Stimulated activated CD4-positive, alpha-beta T cell treated with anti-CD3 and anti-CD28 coated beads, Interleukin-2, amount 100 ng/mL, for 24 hours (primary cell): ENCODE measurements at places on chromosomes 12 and 14.

- DNase-seq, result no peak
Observed at GRCh38 chr12:113129664-113130456, 5.7 kb downstream of the RASAL1 start.

- no peak for DNase-seq
Observed at GRCh38 chr12:11136075-11136474, 1.6 kb upstream of the TAS2R30 start.

GRCh38 chr12:25818596-25819390 is 139.7 kb upstream of the RASSF8 start:
- no peak for DNase-seq

DNA sequence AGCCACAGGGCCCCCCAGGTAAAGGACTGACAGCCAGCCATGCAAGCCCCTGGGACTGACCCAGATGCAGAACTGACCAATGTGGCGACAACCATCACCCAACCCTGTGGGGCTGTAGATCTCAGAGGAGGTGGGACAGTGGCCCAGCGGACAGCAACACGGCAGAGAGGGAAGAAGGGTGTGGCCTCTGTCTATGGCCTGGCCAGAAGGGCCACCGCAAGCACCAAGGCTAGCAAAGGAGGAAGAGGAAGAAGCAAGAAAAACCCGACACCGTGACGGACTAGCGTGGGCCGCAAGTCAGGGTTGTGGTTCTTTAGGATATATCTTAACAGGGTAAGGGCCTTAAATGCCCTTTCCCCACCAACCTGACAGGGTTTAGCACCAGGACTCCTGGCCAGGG is 71.2 kb downstream of the ITPK1 start:
- no peak for DNase-seq

DNA sequence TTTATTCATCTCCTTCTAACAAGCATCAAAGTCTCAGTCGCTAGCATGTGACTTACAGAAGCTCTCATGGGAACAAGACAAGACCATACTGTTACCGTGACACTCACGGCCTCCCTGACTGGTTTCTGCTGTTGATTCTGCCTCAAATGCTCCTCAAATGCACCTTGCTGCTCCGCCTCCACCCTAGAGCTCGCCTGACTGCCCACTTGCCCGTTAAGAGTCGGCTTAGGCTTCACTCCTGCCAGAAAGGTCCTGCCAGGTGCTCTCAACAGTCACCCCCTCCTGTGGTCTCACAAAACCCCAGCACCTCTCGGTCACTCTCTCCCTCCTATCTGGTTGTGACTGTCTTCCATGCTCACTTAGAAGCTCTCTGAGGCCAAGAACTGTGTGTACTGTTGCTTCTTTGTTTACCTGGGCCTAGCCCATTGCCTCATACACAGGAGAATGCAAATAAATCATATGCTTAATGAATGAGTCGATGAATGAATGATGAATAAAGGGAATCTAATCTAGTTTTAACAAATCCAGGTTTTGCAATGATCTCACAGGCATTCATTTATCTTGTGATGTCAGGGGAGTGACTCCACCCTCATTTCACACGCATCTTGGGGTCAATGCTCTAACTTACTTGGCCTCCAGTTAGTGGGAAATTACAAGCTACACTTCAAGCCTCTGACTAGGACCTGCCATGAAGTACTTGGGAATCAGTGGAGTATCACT is 41.3 kb downstream of the SSH1 start:
- DNase-seq, result no peak

GRCh38 chr12:22738945-22739344 is 114.0 kb downstream of the ETNK1 start:
- no peak for DNase-seq

GRCh38 chr12:62606654-62607053 is 140.0 kb downstream of the MON2 start:
- no peak for DNase-seq

GRCh38 chr12:116137318-116137717 is 140.2 kb downstream of the MED13L start:
- DNase-seq, result no peak

DNA sequence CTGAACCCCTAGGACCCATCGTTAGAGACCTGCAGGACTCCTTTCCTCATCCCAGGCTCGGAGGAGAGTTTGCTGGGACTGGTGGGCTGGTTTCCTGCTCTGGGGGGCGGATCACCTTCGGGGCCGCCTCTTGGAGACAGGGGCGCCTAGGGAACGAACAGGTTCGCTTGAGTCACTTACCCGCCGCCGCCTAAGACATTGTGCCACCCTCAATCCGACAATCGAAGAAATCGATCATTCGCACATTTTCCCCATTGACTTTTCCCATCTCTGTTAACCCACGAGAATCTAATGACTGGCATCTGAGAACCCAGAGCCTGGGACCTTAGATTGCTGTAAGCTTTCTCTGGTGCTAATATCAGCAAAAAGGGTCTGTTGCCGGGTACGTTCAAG is 322 bp downstream of the SLC39A9 start:
- no peak for DNase-seq

DNA sequence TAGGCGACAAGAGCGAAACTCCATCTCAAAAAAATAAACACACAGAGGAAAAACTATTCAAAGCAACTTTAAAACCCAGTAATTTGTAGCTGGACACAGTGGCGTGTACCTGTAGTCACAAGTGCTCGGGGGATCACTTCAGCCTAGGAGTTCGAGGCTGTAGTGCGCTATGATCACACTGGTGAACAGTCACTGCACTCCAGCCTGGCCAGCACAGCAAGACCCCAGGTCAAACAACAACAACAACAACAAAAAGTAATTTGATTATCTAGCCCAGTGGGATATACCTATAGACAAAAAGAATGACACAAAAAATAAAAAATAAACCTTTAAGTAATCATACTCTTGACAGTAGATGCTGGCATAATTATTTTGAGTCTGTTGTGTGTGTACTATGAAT is 29.3 kb downstream of the STX2 start:
- no peak for DNase-seq

- DNase-seq, result peak; percentile 71
Observed at GRCh38 chr12:55736780-55737580, 5.9 kb upstream of the GDF11 start.

DNA sequence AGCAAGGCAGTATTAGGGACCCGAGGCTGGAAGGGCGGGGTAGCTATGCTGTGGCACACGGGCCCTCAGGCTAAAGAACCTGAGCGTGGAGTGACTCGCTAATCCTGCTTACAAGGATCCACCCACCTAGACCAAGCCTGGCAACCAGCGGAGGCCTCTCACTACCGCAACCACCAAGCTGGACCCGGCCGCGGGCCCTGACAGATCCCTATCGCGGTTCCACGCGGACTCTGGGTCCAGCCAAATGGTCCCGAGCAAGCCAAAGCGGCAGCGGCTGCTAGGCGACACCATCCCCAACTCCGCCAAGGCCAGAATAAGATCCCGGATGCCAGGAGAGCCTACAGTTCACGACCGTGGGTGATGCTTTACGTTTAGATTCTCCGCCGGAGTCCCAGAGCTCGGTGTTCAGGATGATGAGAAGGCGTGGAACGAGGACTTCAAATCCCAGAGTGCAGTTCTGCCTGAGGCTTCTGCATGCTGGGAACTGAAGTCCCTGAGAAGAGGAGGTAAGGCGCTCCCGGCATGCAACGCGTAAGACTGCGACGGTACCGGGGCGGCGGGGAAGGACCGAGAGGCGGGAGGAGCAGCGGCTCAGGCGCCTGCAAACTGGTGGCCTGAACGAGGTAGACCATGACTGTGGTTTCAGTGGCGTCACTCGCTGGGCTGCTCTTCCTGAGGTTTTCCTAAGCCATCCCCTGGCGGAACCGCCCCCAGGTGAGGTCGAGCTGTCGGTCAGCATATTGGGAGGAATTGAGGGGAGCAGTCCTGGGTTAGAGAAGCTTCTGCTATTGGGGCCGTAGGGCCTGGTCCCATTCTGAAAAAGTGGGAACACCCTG is at the start of the genes CEP290 and TMTC3:
TSS of gene CEP290 (minus strand) at position 315 of the 836 bp plus-strand sequence. CDS start 781 bp downstream, outside the sequence.
TSS of gene TMTC3 (plus strand) at position 534 of the 836 bp plus-strand sequence. CDS start 6,009 bp downstream, outside the sequence.
- DNase-seq, result peak; percentile 87

GRCh38 chr12:8609061-8609570 is 3.5 kb downstream of the AICDA start:
- DNase-seq, result no peak

GRCh38 chr12:69466867-69467266 is 3.3 kb upstream of the FRS2 start:
- DNase-seq, result no peak

DNA sequence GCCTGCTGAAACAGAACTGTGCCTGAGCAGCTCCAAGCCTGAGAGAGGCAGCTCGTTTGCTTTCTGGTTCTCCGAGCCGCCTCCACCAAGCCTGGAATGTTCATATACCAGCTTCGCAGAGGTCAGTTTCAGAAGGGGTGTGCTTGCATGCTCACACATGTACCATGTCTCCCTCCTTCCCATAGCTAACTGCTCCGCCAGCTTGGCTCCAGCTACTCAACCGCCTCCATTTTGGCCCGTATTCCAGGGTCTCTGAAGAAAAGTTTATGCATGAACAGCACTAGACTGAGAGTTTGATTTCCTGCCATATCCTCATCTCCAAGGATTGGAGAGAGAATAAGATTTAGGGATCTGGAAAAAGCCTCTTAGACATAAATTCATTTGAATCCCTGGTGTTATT is 103.7 kb downstream of the SMOC1 start:
- no peak for DNase-seq

GRCh38 chr12:15541996-15542631 is 219.8 kb downstream of the PTPRO start:
- no peak for DNase-seq

DNA sequence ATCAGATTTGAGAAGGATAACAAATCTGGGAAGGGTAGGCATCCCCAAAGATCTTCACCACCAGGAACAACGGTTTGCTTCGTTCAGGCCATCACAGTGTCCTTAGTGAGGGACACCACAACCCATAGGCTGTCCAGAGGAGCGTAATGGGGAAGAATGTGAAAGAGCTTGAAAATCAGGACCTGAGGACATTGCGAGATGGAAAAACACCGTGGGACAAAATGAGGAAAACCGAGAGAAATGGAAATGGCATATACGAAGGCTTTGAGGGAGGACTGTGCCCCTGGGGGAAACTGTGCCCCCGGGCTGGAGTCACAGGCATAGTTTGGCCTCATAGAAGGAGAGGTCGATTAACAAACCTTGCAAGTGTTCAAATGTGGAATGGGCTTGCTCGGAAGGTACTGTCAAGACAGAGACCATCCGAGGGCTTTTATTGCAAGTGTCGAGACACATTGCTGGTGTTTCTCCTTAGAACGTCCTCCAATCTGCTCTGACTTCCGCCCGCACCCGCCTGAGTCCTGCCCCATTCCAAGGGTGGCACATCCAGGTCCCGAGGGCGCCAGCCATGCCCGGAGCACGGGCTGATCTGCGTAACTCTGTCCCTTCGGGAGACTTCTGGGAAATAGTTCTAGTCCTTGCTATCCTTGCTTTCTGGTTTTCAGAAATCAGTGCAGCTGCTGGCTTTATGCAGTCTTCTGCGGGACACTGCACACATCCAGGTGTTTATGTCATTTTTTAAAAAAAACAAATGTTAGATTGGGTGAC is 885 bp upstream of the PALS1 start:
- peak; percentile 42 for DNase-seq

DNA sequence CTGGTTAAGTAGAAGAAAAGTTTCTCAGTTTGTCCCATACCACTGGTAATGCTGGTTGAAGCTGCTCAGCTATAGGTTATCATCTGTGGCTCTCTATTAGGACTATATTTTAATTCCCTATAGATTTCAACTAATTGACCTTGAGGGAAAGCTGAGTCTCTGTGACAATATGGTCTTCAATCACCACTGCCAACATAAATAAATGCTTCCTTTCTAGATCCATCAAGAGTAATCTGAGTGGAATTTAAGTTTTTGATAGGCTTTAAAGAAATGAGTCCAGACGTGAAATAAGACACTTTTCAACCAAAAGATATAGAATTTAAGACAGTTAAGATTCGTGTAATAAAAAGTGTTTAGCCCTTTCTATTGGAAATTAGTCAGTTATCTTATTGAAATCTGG is 63.5 kb upstream of the MYF6 start:
- no peak for DNase-seq

GRCh38 chr12:53973236-53974042 is 513 bp downstream of the HOXC11 start:
- no peak for DNase-seq

- DNase-seq, result no peak
Observed at GRCh38 chr14:98623788-98624415, 648.1 kb downstream of the BCL11B start.

- no peak for DNase-seq
Observed at GRCh38 chr14:50303744-50304471, 8.1 kb downstream of the L2HGDH start.

DNA sequence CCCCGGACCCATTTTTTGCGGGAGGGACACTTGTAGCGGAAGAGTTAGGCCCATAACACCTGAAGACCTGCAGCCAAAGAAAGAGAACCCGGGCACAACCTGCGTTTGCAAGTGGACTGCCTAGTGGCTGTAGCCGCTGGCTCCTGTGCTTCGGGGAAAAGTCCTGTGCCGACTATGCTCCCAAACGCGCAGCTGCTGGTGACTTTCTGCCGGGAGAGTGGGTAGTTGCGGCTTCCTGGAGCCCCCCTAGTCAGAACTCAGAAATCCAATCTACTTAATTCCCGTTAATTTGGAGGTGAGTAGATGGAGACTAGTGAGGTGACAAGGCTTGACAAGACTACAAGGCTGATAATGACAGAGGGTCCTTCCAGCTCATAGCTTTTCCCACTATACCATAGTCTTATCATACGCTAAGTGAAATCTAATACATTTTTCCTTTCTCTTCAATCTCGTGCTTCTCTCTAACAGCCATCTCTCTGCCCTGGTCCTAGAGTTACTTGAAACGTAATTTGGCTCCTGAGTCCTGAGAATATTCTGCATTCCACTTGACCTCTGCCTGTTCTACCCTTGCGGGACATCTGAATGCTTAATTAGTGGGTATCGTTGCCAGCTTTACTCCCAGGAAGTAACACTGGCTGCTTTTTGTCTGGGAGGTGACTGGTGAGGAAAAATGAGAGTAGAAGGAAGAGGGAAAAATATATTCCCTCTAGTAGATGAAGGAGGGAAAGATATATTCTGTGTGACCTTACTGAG is 556 bp downstream of the MTHFD1 start:
- no peak for DNase-seq

GRCh38 chr12:9754099-9754927 is 6.4 kb downstream of the CD69 start:
- DNase-seq, result no peak

- no peak for DNase-seq
Observed at GRCh38 chr14:102652194-102652593, 59.7 kb downstream of the RCOR1 start.

DNA sequence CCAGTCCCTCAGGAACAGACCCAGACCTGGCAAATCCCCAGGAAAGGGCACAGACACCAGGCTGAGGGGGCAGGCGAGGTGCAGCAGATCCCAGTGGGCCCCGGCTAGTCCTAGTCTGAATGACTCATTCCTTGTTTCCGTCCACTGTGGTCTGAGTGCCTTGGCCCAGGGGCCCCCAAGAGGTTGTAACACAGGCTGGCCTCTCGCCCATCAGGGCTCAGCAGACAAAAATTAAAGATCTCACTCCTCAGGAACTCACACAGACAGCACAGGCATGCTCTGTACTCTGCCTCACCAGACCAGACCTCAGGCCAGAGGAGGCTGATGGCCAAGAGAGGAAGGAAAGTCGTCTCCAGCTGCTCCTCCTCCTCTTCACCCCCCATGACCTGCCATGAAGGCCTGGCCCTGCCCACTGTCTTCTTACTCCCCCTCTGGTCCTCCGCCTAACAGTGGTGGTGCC is 7.7 kb upstream of the LTBP2 start:
- DNase-seq, result no peak

GRCh38 chr12:130133851-130134562 is 28.3 kb upstream of the FZD10 start:
- no peak for DNase-seq

GRCh38 chr12:16330560-16330959 is 16.9 kb upstream of the MGST1 start:
- no peak for DNase-seq
